Sigmoid colon (tissue), 7 donors: ENCODE measurements at places on chromosomes 12 and 14.

DNA sequence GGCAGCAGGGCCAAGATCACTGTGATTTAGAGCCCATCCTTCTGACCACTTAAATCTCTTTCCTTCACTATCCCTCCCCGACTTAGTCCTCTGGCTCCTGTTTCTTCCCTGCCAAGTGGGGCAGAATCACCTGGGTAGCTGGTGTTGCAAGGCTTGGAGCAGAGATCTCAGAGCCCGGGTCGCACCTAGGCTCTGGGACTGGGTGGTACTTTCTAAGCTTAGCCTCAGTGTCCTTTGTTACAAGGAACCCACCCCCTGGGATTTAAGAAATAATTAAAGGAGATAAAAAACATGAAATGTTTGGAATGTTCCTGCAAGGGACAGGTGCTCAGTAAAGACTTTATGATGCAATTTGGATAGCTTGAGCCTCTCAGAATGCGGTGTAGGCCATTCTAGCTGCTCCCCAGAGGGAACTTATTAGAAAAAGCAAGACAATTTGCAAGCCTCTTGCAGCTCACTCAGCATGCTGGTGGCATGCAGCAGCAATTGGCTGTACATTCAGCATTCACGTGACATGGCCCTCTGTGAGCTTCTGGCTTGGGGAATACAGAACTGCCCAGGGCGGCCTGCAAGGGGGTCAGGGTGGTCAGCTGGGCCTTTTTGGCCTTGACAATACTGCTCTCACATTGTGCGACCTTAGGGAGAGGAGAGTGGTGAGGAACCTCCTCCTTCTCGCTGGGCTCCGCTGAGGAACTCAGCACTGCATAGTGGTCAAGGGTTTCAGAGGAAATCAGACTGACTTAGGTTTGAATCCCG is 16.8 kb downstream of the C14orf132 start:
- no peak for DNase-seq

DNA sequence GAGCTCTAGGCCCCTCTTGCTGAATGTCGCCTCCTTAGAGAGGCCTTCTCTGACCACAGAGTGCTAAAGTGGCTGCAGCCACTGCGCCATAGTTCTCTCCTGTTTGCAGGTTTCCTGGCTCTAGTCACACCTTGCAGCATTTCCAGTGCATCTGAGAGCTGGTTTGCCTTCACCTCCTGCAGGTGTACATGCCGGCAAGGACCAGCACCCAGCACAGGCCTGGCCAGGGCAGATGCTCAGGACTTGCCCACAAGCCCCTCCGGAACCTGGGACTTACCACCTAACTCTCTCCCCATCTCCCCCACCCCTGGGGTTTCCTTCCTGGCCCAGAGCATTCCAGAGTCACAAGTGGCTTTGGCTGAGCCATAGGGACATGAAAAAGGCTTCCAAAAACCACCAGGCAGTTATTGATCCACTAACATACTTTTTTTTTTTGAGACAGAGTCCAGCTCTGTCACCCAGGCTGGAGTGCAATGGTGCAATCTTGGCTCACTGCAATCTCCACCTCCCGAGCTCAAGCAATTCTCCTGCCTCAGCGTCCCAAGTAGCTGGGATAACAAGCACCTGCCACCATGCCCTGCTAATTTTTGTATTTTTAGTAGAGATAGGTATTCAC is 9.1 kb downstream of the ITPK1 start:
- DNase-seq: no peak

- no peak for DNase-seq
These were observed 8.3 kb upstream of the MYL2 start for GRCh38 chr12:110928700-110929099.

GRCh38 chr14:75258079-75258802 is 20.4 kb upstream of the FOS start:
- peak; percentile 91 for DNase-seq

DNA sequence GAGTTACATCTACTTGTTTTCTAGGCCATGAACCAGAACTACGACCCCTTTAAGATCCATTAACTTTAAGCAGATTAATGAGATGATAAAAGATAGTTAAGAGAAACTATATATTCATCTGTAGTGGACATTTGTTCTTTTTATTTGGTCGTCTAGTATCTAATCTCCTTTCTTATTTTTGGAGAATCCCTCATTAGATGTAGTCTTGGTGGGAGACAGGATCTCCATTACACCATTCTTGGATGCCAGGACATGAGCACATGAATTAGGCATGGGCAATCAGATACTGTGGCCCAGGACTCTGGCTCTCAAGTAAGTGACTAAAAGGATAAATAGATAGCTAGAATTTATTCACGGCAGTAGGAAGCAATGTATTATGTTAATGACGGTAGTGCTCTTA is 245.0 kb downstream of the ATP23 start:
- DNase-seq: no peak

GRCh38 chr14:52395728-52396127 is 81.6 kb downstream of the PTGER2 start:
- DNase-seq: no peak

GRCh38 chr12:108446766-108447165 is 68.3 kb upstream of the FICD start:
- DNase-seq: peak; percentile 82

GRCh38 chr12:45547822-45548221 is 181.7 kb upstream of the ARID2 start:
- DNase-seq: no peak

GRCh38 chr14:106134886-106135285 is 608.5 kb downstream of the TMEM121 start:
- DNase-seq: no peak
